ENCODE measurements at places on chromosomes 1 and 21.
A peak's percentile ranks its signal among the peaks of the same experiment; 100 is the strongest.

DNA sequence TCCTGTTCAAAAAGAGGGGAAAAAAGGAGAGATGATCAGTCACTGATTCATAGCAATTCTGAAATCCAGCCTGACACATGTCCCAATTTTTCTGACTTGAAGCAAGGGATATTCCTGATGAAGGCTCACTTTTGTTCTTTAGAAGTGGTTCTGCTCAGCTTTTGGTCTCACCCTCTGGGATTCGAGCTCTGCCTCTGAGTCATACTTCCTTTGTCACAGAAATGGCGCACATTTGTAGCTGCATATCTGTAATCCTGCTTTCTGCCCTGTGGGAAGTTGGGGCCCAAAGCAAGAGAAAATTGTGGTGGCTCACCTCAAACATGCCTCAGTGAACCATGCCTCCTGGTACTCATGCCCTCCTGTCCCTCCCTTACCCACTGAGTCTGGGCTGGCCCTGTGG, 22.3 kb upstream of the FAM78B start:
- no peak for DNase-seq

DNA sequence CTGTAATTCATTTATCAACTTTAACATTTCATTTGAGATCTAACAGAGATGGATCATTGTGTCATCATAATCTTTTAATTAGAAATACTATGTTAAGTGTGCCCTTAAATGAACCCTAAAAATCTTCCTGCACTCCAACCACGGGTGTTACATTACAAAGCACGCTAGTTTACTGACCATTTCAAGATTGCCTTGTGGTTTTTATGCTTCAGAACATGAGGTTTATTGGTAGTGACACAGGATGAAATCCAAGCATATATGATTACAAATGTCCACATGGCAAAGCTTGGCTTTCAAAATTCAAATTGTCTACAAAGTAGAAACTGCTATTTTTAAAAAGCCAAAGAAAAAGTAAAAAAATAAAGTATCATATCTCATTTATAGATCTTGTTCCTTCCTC, 190.4 kb upstream of the USP25 start:
- DNase-seq: no peak

- DNase-seq: no peak
Measured at GRCh38 chr1:201167041-201167991, 13.0 kb upstream of the TMEM9 start.

DNA sequence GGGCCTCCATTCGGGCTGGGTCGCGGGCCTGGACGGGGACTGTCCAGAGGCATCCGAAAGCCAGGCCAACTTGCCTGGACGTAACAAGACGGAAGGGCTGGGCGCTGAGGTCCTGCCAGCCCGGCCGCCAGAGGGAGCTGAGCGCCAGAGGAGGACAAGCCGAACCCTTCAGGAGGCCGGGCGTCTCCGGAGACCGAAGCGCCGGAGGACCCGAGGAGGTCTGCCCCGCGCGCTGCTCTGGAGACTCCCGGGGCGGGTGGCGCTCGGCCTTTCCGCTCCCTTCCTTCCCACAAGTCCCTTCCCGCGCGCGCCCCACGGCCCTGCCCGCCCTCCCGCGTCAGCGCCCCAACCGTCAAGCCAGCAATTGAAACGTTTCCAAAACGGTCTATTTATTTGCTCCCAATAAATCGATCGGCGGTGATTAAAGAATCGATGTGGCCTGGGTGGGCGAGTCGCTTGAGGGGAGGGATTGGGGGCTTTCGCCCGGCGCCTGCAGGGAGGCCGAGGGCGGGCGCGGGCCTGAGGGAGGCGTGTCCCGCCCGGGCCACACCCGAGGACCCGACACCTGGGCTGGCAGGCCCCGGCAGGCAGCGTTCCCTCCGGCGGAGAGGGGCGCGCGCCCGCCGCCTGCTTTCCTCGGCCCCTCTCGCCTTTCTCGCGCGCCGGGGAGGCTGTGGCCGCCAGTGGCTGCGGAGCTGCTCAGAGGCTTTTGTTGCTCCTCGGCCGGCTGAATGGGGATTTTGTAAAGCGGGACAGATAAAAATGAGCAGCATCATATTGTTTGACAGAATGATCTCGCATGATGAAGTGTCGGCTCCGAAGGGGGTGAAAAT, 5.2 kb upstream of the FOXD3 start:
- peak; percentile 9 for DNase-seq

- peak; percentile 40 for DNase-seq
Measured at GRCh38 chr21:31580866-31581276, 78.6 kb upstream of the SOD1 start.

DNA sequence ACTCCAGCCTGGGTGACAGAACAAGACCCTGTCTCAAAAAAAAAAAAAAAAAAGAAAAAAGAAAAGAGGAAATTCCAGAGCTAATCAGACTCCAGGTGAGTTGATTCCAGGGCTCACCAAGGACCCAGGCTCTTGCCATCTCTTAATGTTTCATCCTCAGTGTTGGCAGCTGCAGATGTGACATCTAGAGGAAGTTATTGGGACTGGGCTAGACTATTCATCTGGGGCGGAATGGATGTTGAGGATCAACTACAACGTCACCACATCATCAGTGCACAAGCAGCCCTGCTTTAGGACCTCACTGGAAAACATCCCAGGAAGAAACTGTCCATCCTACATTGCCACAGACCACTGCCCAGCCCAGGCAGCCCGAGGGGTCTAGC, 28.6 kb upstream of the PARP1 start:
- DNase-seq: no peak

- peak; percentile 0 for DNase-seq
Measured at GRCh38 chr1:105793536-105794146, 1262.8 kb upstream of the PRMT6 start.

- peak; percentile 72 for DNase-seq
Measured at GRCh38 chr1:147579934-147580537, 38.7 kb downstream of the BCL9 start.

DNA sequence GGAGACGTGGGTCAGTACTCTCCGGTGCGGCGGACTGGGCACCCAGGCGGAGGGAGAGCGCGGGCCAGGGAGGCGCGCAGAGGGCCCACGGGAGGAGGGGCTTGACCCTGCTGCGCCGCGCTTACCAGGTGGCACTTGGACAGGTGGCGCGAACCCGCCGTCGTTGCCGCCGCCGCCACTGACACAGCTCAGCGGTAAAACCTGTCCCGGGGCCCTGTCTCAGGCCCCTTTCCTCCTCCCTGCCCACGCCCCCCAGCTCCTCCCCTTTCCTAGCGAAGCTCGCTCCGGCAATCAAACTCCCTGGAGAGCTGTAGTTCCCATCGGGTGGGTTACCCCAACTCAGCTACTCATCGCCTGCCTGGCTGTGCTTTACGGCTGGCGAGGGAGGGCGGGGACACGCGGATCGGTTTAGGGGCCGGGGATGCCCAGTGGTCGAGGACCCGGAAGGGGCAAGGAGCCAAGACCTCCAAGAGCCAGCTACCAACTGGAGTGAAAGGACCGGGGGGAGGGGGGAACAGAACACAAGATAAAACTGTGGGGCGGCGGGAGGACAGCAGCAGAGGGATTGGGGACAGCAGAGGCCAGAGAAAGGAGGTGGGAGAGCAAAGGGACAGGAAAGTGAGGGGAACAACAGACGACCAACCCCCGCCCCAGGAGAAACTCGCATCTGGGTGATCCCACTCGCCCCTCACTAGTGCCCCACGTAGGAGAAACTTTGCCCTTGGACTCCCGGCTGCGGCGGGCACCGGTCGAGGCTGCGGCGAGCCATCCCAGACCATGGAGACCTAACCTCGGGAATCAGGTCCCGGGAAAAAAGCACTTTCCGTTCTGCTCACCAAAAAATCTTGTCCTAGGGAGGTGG, 2.9 kb downstream of the GFI1 start:
- DNase-seq: no peak

DNA sequence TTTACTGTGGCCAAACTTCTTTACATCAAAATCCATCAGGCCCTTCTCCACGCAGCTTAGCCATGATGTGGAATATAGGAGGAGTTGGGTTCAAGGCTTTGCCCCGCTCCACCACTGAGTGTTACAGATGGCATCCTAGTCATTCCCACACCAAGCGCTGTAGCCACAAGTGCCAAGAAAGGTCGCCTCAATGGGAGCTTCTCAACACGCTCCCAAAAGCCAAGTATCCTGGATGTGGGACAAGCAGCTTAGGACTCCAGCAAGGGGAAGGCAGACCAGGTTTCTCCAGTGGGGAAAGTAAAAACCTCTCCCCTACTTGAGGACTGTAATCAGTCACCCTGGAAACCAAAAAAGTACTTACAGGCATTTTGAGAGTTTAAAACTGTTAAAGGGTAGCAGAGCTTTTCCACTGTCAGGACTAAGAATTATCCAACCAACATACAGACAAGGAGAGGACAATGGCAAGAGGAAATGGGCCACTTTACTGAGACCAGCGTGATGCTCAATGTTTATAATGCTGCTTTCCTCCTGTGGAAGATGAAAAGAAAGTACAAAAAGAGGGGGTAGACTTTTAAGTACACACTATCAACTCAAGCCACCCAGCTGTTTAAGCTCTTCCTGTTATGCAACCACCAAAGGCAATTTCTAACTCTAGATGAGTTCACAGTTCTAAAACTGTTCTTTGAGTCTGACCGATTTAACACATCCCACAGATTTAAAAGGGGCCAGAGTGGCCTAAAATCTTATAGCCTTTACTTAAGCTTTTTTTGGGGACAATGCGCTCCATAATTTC, 120.7 kb upstream of the KRTAP19-8 start:
- DNase-seq: no peak

Measured in HFF-Myc (cell line).